Airway epithelial cell (primary cell): ENCODE measurements at places on chromosomes 6 and 20. TPM values are rescaled to one million over a fixed set of nuclear protein-coding genes. Genes with fewer than 3 reads are reported as not detected.

The ZC3H12D gene
- total RNA-seq = not detected in 2 replicates

The PKHD1 gene
- total RNA-seq = not detected in 2 replicates

The TREML1 gene
- total RNA-seq = not detected in 2 replicates

The TP53TG5 gene
- total RNA-seq = not detected in 2 replicates

The MCCD1 gene
- total RNA-seq = not detected in 2 replicates

The FAM162B gene
- total RNA-seq = 0.14 TPM in 1 of 2 replicates, not detected in the other

The FITM2 gene
- total RNA-seq = 3.2 and 3.5 TPM in 2 replicates

The TAGAP gene
- 0.07 and 0.42 TPM in 2 replicates for total RNA-seq

The HLA-DOA gene
- 0.07 TPM in 1 of 2 replicates, not detected in the other for total RNA-seq

The APOBEC2 gene
- total RNA-seq = 0.63 TPM in 1 of 2 replicates, not detected in the other

The EDN3 gene
- not detected in 2 replicates for total RNA-seq

The TSBP1 gene
- total RNA-seq = not detected in 2 replicates

The FHL5 gene
- total RNA-seq = not detected in 2 replicates

The DLL1 gene
- 31.3 and 31.9 TPM in 2 replicates for total RNA-seq

The MUC21 gene
- total RNA-seq = 0.14 TPM in 1 of 2 replicates, not detected in the other

The ECT2L gene
- total RNA-seq = not detected in 2 replicates

The NRSN1 gene
- total RNA-seq = not detected in 2 replicates

The C6orf132 gene
- 36.0 and 50.2 TPM in 2 replicates for total RNA-seq

The POU3F2 gene
- total RNA-seq = not detected in 2 replicates
